ENCODE measurements at places on chromosomes 4 and X. TPM values are rescaled to one million over a fixed set of nuclear protein-coding genes. Genes with fewer than 3 reads are reported as not detected.

DNA sequence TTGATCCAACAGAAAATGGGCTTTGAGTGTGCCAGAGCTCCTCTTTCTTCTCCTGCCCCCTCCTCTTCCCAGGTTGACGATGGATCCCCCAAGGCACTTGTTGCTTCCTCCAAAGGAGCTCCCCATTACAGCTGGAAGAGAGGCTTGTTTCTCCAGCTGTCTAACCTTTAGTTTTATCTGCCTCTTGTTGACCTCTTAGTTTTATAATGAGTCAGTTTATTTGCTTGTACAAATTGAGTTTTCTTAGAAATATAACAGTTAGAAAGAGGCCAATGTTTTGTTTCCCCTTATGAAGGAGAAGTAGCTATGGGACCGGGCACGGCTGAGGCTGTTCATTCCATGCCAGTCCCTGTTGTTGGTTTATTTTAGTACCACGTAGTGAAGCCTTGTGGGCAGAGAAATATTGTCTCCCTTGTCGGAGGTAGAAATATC is 158.2 kb downstream of the SPRY1 start:
- no peak for DNase-seq

DNA sequence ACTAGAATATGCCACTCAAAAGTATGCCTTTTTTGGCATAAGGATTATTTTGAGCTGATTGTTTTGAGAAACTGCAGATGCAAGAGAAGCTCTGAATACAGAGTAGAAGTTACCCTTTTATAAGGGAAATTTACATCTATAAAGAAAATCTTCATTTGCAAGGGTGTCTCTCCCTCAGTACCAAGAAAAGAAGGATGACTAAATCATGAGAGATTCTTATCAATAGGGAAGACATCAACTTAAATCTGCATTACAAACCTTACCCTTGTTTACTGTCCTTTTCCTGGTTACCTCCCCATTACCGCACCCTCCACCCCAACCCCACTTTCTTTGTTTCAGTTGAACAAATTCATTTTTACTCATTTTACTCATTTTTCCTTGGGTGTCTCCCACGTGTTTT is 62.5 kb downstream of the RLIM start:
- DNase-seq = no peak

GRCh38 chr4:184706453-184706852 is 27.4 kb downstream of the CENPU start:
- no peak for DNase-seq

DNA sequence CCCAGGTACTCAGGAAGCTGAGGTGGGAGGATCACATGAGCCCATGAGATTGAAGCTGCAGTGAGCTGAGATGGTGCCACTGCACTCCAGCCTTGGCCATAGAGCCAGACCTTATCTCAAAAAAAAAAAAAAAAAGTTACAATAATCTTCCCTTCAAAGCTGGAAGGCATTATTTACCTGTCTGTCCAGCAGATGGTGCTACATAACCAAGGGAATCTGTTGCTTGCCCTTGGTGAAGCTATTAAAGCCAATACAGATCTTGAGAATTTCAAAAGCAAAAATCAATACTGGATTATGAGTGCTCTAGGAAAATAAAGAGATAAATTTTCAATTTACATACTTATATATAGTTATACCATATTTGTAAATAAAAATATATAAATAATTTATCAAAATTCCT is 25.9 kb downstream of the PKD2 start:
- peak; percentile 35 for DNase-seq

GRCh38 chr4:88275949-88276515 is 8.3 kb downstream of the PPM1K start:
- DNase-seq = no peak

GRCh38 chrX:79366556-79366872 is 620 bp downstream of the ITM2A start:
- no peak for DNase-seq

DNA sequence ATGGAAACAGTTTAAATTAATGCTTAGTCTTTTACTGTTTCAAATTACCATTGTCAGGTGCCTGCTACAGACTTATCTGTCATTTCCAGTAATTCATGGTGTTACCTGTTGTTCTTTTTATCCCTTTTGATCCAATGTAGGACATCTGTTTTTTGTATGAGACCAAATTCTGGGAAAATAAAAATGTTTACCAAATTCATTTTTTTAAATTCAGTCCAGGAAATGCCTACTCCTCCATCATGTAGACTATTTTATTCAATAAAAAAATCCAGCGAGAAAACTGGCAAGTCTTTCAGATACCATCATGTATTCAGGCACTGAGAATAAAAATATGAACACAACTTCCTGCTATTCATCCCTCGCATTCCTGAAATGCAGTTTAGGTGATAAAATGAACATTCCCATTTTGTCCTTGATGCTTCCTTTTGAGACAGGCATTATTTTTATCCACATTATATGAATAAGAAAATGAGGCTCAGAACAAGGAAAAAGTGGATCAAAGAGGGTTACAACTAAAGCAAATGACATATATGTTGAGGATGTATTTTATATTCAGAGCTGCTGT is 584.2 kb downstream of the SPRY1 start:
- no peak for DNase-seq

- DNase-seq = no peak
Observed at GRCh38 chrX:30183554-30183953, 31.8 kb upstream of the MAGEB2 start.

DNA sequence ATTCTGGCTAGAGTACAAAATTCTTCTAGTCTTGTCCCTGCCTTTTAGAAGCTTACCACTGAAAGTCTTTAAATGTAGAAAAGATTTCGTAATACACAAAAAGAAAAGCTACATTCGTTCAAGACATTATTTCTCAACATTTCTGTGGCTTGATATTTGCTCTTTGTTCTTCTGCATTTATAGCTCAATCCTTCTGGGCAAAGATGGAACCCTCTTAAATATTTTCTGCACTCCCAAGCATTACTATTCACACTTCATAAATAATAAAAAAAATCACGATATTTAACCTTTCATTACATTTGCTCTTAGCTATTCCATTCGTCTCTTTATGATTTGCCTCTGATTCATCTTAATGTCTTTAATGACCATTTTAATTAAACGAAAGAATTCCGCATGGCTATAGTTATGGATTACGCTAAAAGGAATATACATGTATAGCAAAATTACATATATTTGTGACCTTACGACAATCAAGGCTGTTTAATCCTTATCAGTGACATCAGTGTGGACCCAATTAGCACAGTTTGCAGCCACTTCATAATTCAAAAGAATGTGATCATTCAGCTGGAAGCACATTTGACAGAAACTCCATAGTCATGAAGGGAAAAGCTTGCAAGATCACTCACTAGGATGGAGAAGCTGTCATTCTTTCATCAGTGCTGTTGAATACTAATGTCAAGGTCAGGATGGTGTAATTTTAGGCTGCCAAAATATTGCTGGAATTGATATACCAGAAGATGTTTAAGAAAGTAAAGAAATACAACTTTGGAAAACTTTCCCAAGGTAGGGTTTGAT is 1075.0 kb upstream of the TENM3 start:
- no peak for DNase-seq

GRCh38 chrX:134423606-134424005 is 36.4 kb upstream of the HPRT1 start:
- no peak for DNase-seq

DNA sequence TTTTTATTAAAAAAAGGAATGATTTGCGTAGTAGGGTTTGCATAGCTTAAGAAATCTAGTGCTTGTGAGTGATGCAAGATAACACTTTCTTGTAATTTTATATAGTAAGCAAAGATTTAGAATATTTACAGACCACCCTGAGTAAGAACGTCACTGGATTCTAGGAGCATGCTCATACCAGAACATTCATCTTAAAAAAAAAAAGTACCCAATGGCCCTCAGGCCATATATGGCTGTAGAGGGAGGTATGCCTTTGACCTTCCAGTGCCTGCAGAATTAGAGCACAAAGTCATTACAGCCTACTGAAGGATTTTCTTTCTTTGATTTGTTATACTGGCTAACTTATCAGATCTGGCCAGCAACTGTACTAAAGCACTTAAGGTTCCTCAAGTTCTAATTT is 236.3 kb upstream of the GYPA start:
- no peak for DNase-seq

DNA sequence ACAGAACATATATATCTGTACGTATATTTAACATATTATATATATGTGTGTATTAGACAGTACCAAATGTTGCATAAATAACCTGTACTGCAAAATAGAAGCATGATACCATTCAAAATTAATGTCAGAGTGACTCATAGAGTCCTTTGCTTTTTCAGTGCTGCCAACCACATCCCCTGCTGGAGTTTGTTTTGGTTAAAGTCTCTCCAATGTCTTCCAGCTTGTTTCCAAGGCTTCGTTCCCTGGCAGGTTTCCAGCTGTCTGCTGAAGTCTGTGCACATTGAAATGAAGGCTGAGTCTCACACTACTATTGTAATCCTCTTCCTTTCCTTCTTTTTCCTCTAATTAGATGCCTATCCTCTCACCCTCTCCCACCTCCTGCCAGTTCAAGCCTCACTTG is 14.9 kb downstream of the NRK start:
- no peak for DNase-seq

DNA sequence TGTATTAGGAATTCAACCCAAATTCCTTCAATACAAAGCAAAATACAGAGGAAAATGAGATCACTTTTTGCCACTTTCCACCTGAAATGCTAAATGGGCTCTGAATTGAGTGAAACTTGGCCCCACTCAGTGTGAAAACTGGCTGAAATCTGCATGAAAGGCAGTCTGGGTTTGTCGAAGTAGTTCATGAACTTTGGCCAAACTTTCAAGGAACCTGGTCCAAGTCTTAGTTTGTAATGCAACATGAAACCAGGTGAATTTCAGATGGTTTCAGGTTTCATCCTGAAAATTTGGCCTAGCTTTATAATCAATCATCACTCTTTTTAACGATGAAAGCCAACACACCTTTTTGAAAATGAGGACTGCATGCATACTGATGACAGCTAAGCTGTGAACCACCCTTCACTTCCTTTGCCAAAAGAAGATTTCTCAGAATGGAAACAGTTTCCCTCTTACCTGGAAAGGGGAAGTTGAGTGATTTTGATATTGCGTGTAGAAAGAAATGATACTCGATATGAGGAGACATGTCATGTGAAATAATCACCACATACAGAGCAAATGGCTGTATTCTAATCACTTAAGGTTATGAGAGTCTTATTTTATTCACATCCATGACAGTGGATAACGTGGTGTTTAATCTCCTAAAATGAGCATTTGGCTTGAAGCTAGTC is 209.9 kb upstream of the ETNPPL start:
- no peak for DNase-seq

GRCh38 chrX:120662662-120663061 is 32.8 kb upstream of the C1GALT1C1 start:
- no peak for DNase-seq

DNA sequence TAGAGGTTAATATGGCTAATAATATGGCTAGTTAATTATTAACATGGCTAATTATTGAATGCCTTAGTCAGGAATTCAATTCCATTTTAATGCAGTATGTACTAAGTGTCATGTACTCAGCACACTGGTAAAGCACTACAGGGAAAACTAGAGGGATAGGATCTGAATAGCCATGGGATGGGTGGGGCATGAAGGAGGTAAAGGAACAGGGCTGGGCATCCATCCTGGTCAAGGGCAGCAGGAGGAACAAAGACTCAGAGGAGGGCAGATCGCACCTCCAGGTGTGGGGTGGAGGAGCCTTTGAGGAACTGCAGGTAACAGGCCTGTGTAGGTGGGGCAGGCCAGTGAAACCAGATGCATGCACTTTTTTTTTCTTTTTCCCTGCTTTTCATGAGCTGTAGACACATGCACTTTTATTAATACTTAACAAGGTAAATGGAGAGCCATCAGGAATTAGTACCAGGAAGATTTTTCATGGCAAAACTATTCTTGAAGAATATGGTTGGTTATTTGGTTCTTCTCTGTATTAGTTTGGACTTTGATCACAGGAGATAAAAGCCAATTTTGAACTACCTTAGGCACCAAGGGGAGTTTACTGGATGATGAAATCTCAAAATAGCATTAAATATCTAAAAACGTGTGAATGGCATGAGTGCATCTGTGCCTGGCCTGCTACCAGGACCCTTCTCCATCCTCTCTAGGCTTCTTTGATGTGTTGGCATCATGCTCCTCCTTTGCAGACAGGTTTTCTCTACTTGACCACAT is 88.3 kb downstream of the CC2D2A start:
- DNase-seq = no peak

GRCh38 chrX:15985937-15986336 is 131.3 kb upstream of the AP1S2 start:
- no peak for DNase-seq

DNA sequence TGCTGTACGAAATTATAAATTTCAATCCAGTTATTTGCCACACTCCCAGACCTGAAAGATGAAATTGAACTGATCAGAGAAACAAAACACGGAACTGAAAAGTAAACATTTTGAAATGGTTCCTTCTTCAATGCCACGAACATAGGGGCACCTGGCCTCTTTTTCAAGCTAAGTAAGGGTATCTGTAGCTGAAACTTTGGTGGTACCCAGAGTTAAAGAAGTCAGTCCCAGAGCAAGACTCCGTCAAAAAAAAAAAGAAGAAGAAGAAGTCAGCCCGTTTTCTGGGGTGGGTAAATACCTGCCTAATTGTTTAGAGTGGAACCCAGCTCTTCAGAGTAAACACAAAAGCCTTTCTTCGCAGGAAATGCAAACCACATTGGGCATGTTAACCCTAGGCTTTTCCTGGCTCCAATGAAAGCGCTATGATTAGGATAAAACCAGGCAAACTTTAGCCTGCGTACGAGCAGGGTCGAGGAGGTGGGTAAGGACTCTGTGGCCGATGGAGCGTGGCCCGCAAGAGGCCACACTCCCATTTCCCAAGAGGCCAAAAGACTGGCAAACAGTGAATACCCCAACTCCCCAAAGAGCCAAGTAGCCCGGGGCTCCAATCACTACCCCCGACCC is 1.3 kb downstream of the ANTXR2 start:
- DNase-seq = no peak

DNA sequence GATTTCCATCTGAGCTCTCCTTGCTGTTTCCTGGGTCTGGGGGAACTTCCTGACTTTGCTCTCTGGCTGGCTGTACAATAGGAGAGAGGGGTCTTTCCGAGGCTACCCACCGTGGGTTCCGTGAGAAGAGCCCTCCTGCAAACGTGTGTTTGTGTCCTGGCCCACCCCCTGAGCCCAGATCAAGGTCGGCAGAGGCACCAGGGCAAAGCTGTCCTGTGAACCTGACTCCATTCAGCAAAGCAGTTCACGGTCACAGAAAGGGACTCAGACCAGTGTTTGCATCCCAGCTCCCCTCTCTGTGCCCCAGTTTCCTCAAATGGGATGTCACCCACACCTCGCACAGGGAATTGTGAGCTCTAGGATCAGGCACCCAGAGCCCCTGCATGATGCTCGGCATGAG is 97.3 kb upstream of the PSAPL1 start:
- DNase-seq = no peak

DNA sequence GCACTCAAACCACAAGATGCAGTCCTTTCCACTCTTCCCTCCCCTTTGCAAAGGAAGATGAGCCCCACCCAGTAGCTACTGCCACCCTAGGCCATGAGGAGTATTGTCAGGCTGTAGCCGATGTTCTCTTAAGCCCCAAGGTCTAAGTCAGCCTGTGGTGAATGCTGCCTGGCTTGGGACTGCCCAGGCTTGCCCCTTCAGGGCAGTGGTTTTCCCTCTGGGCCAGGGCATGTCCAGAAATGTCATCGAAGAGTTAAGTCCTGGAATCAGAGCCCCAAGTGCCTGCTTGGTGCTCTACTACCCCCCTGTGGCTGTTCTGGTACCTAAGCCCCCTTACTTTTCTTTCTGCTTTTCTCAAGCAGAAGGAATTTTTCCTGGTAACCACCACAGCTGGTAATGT is 11.8 kb upstream of the PGK1 start:
- no peak for DNase-seq

The BANK1 gene
- 0.44 TPM for total RNA-seq

The TBC1D8B gene
- 1.1 TPM for total RNA-seq

The TRIML2 gene
- total RNA-seq = not detected

The CT55 gene
- 0.14 TPM for total RNA-seq
